ENCODE measurements at places on chromosomes 6 and 20. TPM values are rescaled to one million over a fixed set of nuclear protein-coding genes. Genes with fewer than 3 reads are reported as not detected.

DNA sequence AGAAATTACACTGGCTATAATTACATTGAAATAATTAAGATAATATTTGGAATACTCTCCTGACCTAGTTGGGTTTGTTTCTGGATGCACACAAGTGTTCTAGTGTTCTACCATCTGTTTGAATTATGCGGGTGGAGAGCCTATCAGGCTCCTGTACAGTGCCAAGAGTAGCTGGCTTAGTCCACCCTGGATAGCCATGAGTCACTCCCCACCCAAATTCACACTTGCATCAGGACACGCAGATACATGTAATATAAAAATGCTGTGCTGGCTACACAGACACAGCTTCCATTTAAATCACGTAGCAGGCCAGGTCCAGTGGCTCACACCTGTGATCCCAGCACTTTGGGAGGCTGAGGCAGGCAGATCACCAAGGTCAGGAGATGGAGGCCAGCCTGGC is 686.2 kb upstream of the SLC35B3 start:
- no peak overlapping the region for H3K4me3 ChIP-seq
- H3K36me3 ChIP-seq = no peaks in the 10 kb centered on the region
- H3K27me3 ChIP-seq = no peaks in the 10 kb centered on the region
- no peak for DNase-seq
- H3K4me1 ChIP-seq = no peaks in the 10 kb centered on the region
- no peak overlapping the region for H3K27ac ChIP-seq

DNA sequence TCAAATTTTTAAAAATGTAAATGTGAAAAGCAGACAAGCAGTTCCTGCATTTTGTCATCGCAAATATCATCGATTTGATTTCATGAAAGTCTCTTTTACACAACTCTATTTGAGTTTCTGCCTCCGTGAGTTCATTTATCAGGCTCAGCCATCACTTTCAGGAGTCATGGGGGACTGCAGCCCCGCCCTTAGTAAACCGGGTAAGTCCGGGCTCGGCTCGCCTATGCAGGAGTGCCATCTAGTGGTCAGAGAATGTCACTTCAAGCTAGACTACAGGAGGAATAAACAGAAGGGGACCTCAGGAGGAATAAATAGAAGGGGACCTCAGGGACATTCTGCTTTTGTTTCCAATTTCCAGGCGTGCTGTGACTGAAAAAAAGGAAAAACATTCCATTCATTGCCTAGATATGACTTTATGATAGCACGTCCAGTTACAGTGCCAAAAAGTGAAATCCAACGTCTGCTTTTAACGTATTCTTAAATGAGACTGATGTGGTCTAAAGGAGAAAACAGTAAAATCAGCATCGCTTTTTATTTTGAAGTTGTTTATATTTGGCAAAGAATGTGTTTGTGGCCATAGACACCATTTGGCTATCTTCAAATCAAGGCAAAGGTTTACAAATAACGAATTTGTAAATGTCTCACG is 333.9 kb downstream of the HACE1 start:
- no peaks in the 10 kb centered on the region for H3K27me3 ChIP-seq
- peak; percentile 50 for DNase-seq
- no peaks in the 10 kb centered on the region for H3K36me3 ChIP-seq
- peak overlapping the region; percentile 7 for H3K27ac ChIP-seq

GRCh38 chr20:19304886-19305415 is 92.5 kb downstream of the SLC24A3 start:
- DNase-seq = no peak
- no peaks in the 10 kb centered on the region for H3K27me3 ChIP-seq
- H3K4me3 ChIP-seq = no peak overlapping the region
- no peak overlapping the region for H3K27ac ChIP-seq
- H3K36me3 ChIP-seq = no peaks in the 10 kb centered on the region

The OR2H2 gene
- total RNA-seq = not detected

The RAET1E gene
- 0.55 TPM for total RNA-seq

DNA sequence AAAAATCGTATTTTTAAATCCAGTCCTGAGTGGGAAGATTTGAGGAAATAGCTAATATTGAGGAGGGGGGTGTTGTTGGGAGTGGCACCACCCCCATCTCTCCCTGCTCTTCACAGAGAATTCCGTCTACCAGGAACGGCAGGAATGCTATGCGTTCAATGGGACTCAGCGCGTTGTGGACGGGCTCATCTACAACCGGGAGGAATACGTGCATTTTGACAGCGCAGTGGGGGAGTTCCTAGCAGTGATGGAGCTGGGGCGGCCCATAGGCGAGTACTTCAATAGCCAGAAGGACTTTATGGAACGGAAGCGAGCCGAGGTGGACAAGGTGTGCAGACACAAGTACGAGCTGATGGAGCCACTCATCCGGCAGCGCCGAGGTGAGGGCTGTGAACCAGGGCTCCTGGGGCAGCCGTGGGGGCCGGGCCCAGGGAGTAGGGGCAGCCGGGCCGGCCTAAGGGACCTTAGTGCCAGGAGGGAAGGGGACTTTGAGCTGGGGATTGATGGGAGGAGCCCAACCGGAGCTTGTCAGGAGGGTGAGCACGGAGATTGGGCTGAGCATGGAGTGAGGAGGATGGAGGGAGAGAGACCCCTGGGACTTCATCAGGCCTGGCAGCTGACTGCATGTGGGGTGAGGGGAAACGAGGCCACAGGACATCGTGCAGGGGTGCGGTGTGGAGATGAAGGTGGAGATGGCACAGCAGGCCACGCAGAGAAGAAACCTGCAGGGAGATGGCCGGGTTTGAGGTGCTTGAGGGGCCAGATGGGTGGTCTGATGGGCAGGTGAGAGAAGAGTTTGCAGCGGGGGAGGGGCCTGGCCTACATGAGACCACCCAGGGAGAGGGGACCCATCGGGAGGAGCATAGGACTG is 41.3 kb downstream of the HLA-DPB1 start:
- no peak for DNase-seq
- H3K4me1 ChIP-seq = no peaks in the 10 kb centered on the region
- no peak overlapping the region for H3K4me3 ChIP-seq
- H3K27me3 ChIP-seq = peaks cover 29% of the 10 kb centered on the region
- no peaks in the 10 kb centered on the region for H3K36me3 ChIP-seq

DNA sequence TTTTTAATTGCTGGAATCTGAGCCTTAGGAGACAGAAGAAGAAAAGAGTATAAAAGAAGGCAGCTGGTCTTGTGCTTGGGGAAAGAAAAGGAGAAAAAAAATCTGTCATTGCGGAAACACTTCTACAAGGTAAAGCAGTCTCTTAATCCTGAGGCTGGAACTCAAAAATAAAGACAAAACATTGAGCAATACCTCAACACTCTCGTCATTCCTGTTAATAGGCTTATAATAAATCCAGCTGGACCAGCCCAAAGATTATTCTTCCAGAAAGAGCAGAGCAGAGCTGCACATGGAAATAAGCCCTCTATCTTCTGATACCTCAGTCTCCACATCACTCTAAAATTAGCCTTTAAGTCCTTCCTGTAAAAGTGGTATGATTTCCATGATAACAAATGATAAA is 62.0 kb upstream of the HIVEP1 start:
- no peaks in the 10 kb centered on the region for H3K36me3 ChIP-seq
- no peaks in the 10 kb centered on the region for H3K27me3 ChIP-seq
- H3K4me1 ChIP-seq = no peaks in the 10 kb centered on the region
- DNase-seq = no peak

- no peaks in the 10 kb centered on the region for H3K27me3 ChIP-seq
- no peak for DNase-seq
- H3K27ac ChIP-seq = no peak overlapping the region
Observed at GRCh38 chr6:354631-355280, 36.8 kb upstream of the IRF4 start.

The SLC17A3 gene
- not detected for total RNA-seq

The TFAP2A gene
- not detected for total RNA-seq

DNA sequence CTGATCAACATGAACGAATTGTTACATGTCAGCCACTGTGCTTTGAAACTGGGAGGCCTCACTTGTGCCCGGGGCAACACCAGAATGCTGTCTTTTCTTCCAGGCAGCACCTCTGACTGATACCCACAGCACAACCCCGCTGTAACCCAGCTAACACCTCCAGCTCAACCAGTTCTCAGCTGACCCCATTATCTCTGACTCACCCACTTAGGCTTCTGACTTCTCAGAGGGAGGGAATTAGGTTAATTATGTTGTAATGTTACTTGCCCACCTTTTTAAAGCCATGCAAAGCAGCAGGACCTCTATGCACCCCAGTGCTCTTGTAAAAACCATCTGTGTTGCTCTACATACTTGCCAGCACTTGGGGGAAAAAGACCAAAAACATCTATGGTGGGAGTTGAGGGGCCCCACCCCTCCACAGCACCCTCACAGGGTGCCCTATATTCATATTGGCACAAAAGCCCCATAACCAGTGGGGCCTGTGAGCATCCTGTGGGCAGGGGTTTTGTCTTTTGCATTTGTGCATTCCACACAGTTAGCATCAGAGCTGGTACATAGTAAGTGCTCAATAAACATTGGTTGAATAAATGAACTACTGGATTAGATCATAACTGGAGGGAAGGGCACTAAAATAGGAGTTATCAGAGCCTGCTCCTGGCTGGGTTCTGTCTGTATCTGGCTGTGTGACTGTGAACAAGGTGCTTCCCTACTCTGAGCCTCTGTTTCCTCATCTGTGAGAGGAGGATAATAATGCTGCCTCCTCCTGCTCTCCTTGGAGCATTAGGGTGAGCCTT is 22.3 kb downstream of the BNIP5 start:
- no peak for DNase-seq
- no peaks in the 10 kb centered on the region for H3K27me3 ChIP-seq
- no peak overlapping the region for H3K4me3 ChIP-seq
- no peaks in the 10 kb centered on the region for H3K4me1 ChIP-seq
- no peak overlapping the region for H3K27ac ChIP-seq

The ATP6V1G2 gene
- total RNA-seq = not detected

GRCh38 chr6:31665501-31666336 is at the start of gene CSNK2B:
CSNK2B (plus strand) TSS chr6:31666080; CDS start chr6:31666832, 752 bp downstream.
- peak; percentile 98 for DNase-seq
- peak within 1 kb of the TSS; percentile 93 for H3K4me3 ChIP-seq
- peaks cover 8% of the 10 kb centered on the region for H3K4me1 ChIP-seq

DNA sequence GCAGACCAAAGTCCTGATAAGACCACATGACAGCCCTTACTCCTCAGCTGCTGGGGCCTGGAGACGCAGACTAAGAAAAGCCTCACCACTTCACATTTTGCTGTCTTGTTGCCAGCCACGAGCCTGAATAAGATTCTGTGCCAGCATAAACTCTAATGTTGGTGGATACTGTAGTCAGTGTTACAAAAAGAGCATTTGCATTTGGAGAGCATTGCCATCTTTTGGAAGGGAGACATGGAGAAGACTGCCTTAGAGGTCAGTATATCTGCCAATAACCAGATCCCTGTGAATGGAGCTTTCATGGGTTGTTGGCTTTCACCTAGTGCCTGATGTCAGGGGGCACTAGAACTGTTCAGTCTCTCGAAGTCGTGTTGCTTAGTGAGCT is 315.2 kb downstream of the ZFAND3 start:
- no peak overlapping the region for H3K4me3 ChIP-seq
- no peak overlapping the region for H3K27ac ChIP-seq
- H3K36me3 ChIP-seq = no peaks in the 10 kb centered on the region
- H3K4me1 ChIP-seq = no peaks in the 10 kb centered on the region
- H3K27me3 ChIP-seq = no peaks in the 10 kb centered on the region

DNA sequence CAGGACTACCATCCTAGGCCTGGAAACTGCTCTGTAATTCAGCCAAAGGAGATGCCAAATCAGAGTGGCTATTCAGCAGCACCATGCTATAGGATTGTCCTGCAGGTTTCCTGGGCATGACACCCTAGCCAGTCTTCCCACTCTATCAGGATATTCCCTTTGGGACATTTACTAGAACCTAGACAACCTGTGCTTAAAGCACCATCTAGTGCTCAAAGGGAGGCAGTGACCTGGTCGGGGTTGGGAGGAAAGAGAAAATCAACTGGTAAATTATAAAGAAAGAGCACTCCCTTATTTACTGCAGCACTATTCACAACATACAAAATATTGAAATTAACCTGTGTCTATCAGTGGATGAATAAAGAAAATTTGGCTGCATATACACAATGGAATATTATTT is 67.2 kb upstream of the SMLR1 start:
- no peak overlapping the region for H3K4me3 ChIP-seq
- no peaks in the 10 kb centered on the region for H3K27me3 ChIP-seq
- no peaks in the 10 kb centered on the region for H3K36me3 ChIP-seq
- H3K4me1 ChIP-seq = no peaks in the 10 kb centered on the region
- no peak overlapping the region for H3K27ac ChIP-seq

The LY6G6C gene
- total RNA-seq = not detected

- DNase-seq = no peak
- no peak overlapping the region for H3K4me3 ChIP-seq
- H3K36me3 ChIP-seq = no peaks in the 10 kb centered on the region
- H3K4me1 ChIP-seq = no peaks in the 10 kb centered on the region
- no peak overlapping the region for H3K27ac ChIP-seq
- H3K27me3 ChIP-seq = no peaks in the 10 kb centered on the region
Observed at GRCh38 chr20:24102290-24102689, 113.7 kb upstream of the GGTLC1 start.

DNA sequence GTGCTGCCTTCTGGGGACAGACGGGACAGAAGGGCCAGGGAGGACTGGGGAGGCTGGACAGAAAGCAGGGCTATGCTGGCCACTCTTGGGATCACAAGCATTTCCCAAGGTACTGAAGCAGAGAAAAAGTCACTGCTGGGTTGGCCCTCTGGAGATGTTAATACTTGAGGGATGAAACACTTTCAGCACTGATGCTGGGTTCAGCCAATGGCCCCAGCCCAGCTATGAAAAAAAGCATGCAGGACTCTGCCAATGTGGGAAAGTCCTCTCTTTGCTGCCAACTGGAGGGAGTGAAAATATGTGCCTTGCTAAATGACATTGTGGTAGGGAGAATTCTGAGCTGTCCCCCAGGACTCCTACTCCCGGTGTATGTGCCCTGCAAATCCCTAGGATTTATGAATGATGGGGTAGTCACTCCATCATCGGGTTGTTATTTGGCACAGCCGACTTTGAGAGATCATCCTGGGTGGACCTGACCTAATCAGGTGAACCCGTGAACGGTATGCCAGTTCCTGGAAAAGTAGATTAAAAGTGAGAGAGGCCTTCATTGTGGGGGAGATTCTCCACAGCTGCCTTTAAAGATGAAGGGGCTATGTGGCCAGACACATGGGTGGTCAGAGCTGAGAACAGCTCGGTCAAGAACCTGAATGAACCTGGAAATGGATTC is 119.9 kb upstream of the TRAF3IP2 start:
- peaks cover 3% of the 10 kb centered on the region for H3K4me1 ChIP-seq
- no peaks in the 10 kb centered on the region for H3K27me3 ChIP-seq
- no peak overlapping the region for H3K27ac ChIP-seq
- H3K36me3 ChIP-seq = no peaks in the 10 kb centered on the region
- DNase-seq = no peak

GRCh38 chr6:93550551-93551276 is 131.4 kb upstream of the EPHA7 start:
- H3K27ac ChIP-seq = no peak overlapping the region
- H3K36me3 ChIP-seq = no peaks in the 10 kb centered on the region
- H3K27me3 ChIP-seq = no peaks in the 10 kb centered on the region
- no peak for DNase-seq

The GINS1 gene
- total RNA-seq = 1.3 TPM

The XKR7 gene
- not detected for total RNA-seq

GRCh38 chr6:39902786-39903465 is 31.3 kb downstream of the MOCS1 start:
- H3K27ac ChIP-seq = no peak overlapping the region
- no peaks in the 10 kb centered on the region for H3K27me3 ChIP-seq
- no peak overlapping the region for H3K4me3 ChIP-seq
- DNase-seq = no peak
- no peaks in the 10 kb centered on the region for H3K36me3 ChIP-seq

The C6orf141 gene
- 18.1 TPM for total RNA-seq
